ENCODE measurements at places on chromosomes 11 and 22. TPM values are rescaled to one million over a fixed set of nuclear protein-coding genes. Genes with fewer than 3 reads are reported as not detected.

The PKDREJ gene
- not detected for total RNA-seq

DNA sequence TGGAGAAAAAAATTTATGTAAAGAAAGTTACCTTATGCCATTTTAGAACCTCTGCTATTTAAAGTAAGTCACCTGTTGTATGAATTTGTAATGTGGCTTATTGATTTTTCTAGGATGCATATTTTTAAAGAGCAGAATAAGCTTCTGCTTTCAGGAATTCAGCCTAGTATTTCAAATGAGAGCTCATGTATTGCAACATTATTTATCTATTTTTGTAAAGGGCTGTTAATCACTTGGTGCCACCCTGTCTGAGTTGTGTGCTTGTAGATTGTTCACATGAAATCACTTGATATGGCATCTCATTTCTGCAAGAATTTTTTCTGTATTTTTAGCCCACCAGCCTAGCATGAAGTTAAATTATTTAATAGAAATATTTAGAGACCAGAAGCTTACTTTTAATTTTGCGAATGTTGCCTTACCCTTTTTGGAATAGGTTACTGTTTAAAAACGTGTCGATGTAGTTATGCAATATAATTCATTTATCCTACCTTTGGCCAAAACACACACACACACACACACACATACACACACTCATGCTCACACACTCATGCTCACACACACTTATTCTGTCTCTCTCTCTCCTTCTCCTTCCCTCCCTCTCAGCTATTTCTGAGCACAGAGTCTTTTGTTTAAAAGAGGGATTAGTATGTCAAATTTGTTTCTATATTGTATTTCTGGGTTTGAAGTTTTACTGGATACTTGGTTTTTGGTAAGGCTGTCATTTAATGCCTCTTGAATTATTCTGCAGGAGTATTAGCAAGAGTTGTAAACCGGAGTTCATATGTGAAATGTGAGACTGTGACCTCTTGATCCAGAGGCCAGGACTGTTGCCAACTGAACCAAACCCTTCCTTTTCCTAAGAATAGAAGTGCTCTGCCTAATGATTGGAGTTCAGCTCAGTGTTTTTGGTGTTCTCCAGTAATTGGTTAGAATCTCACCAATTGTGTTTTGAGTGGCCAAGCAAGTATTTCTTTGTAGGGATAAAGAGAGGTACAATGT is 34.4 kb downstream of the YAP1 start:
- DNase-seq: peak; percentile 30

GRCh38 chr11:12991426-12991825 is 17.7 kb upstream of the RASSF10 start:
- DNase-seq: no peak

The TBC1D10A gene
- total RNA-seq: 12.9 TPM

The ANO5 gene
- total RNA-seq: 0.06 TPM

The SCGB1C1 gene
- not detected for total RNA-seq

The SAA1 gene
- 0.69 TPM for total RNA-seq

All from HT1080 (cell line).